ENCODE measurements at places on chromosomes 1 and 21.

DNA sequence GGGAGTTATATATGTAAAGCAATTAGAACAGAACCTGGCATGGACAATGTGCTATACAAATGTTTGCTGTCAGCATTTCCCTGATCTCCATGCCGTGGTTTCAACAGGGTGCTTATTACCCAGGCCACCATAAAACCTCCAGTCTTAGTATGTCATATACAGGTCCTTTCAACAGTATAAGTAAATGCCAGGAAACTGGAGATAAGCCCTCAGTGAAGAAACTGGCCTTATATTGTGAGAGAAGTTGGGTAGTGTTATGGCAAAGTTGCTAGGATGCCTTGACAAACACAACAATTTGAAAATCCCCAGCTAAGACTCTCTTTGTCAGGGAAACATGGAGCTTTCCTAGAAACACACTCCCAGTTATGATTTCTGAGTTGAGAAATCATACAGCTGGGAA, 850.2 kb upstream of the ADAMTS5 start:
- DNase-seq: no peak

GRCh38 chr1:20081353-20081810, 11.4 kb downstream of the PLA2G5 start:
- no peak for DNase-seq

- no peak for DNase-seq
These were observed 140.2 kb upstream of the COL11A1 start for GRCh38 chr1:103248417-103249102.

DNA sequence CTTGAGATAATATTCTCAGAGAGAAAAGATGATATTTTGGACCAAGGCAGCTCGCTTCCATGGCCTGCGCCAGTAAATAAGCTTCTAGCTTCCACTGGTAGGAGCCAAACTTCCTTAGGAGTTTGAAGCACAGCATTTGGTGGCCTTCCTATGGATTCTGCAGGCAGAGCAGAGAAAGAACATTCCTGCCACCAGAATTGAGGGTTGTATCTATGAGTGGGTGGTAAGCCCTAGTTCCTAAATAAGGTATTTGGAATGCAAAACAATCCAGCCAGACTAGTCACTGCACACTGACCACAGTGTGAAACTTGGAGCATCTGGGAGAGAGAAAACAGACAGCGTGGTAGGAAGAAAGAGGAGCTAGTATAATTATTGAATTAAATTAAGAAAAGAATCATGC, 54.1 kb upstream of the BCAR3 start:
- no peak for DNase-seq

DNA sequence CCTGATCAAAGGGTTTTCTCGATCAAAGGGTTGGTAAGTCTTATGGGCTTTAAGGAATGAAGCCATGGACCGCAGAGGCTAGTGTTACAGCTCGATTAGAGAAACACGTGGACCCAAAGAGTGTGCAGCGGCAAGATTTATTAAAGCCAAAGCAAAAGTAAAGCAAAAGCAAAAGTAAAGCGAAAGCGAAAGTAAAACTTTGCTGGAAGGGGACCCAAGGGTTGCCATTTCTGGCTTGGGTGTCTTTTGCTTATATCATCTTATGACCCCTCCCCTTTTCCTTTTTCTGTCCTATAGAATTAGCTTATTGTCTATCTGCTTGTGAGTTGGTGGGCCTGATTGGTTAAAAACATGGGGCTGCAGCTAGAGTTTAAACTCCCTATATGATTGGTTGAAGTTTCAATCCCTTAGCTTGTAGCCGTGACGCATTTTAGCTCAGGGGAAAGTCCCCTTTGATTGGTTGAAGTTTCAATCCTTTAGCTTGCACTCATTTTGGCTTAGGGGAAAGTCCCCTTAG, 957.0 kb downstream of the AMY1C start:
- peak; percentile 5 for DNase-seq

GRCh38 chr1:63773815-63774616, at the start of gene ROR1:
Gene ROR1, plus strand, starts transcription at chr1:63774017.
- DNase-seq: peak; percentile 96

Measured in eye (tissue), 1 donor.